Skeletal muscle tissue (tissue), 5 donors: ENCODE measurements at places on chromosomes 1 and 21. TPM values are rescaled to one million over a fixed set of nuclear protein-coding genes. Genes with fewer than 3 reads are reported as not detected.

CELF3 gene
- total RNA-seq = under 0.01 TPM

DPH5 gene
- total RNA-seq = 51.1 TPM

GJA4 gene
- total RNA-seq = 21.4 TPM

C4BPA gene
- 0.52 TPM for total RNA-seq

EXO1 gene
- 4.2 TPM for total RNA-seq

PTCH2 gene
- total RNA-seq = 1.6 TPM

CFAP74 gene
- under 0.01 TPM for total RNA-seq

MAP3K7CL gene
- total RNA-seq = 37.6 TPM

ADGRB2 gene
- total RNA-seq = 6.3 TPM

SYT14 gene
- under 0.01 TPM for total RNA-seq

CNN3 gene
- total RNA-seq = 198 TPM

KIF2C gene
- total RNA-seq = 4.7 TPM

SPATA6 gene
- 50.1 TPM for total RNA-seq

SPRR2A gene
- total RNA-seq = not detected

KRTAP13-2 gene
- not detected for total RNA-seq

LZIC gene
- total RNA-seq = 42.3 TPM

SDF4 gene
- 28.2 TPM for total RNA-seq

OR14A16 gene
- total RNA-seq = not detected

ZBTB8A gene
- total RNA-seq = 10.4 TPM

DFFA gene
- 15.1 TPM for total RNA-seq
